Ureter (tissue), 1 donor: ENCODE measurements at places on chromosomes 16 and 17.

GRCh38 chr17:27518545-27519521 lies 62.6 kb downstream of the KSR1 start:
- no peak for DNase-seq

GRCh38 chr17:32903774-32904673 lies 23.9 kb upstream of the TMEM98 start:
- DNase-seq, result no peak

DNA sequence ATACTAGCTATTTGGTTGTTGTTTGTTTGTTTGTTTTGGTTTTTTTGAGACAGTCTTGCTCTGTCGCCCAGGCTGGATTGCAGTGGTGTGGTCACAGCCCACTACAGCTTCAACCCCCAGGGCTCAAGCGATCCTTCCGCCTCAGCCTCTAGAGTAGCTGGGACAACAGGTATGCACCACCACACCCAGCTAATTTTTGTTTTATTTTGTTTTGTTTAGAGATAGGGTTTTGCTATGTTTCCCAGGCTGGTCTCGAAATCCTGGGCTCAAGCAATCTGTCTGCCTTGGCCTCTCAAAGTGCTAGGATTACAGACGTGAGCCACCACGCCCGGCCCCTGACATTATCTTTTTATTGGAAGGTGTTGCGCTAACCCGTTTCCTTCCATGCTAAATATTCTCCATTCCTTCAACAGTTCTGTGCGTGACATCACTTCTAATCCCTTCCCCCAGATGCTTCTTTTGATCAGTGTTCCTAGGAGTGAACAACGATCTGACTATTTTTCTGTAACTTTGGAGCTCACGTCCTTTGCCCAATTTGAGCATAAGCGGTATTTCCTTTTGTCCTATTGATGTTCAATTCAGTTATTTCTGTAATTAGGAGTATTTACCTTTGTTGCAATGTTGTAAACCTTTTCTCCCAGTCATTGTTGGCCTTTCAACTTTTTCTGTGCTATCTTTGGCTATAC lies 30.2 kb upstream of the EMP2 start:
- DNase-seq, result no peak

GRCh38 chr17:8856869-8857575 lies 10.5 kb downstream of the PIK3R6 start:
- no peak for DNase-seq

DNA sequence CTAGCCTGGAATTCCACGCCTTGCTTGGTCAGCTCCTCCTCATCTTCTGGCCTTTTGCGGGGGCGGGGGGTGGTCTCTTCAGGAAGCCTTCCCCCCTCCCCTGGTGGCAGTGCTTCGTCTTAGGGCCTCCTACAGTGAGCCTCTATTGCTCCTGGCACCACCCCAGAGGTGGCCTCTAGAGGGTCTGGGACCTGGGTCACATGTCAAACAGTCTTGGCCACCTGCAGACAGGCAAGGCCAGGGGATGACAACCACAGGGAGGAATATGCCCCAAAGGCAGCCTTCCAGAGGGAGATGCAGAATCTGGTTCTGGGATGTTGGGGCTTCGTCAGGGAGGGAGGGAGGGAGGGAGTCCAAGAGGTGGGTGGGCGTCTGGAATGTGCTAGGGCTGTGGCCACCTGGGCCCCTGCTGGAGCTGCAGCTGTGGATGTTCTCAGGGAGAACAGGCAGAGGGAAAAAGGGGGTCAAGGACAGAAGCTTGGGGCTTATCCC lies 50.6 kb downstream of the SMPD3 start:
- DNase-seq, result no peak

- no peak for DNase-seq
Observed at GRCh38 chr16:11367483-11367906, 22.2 kb downstream of the RMI2 start.
